Fibroblast of skin of left biceps (primary cell): ENCODE measurements at places on chromosomes 2 and 18.

DNA sequence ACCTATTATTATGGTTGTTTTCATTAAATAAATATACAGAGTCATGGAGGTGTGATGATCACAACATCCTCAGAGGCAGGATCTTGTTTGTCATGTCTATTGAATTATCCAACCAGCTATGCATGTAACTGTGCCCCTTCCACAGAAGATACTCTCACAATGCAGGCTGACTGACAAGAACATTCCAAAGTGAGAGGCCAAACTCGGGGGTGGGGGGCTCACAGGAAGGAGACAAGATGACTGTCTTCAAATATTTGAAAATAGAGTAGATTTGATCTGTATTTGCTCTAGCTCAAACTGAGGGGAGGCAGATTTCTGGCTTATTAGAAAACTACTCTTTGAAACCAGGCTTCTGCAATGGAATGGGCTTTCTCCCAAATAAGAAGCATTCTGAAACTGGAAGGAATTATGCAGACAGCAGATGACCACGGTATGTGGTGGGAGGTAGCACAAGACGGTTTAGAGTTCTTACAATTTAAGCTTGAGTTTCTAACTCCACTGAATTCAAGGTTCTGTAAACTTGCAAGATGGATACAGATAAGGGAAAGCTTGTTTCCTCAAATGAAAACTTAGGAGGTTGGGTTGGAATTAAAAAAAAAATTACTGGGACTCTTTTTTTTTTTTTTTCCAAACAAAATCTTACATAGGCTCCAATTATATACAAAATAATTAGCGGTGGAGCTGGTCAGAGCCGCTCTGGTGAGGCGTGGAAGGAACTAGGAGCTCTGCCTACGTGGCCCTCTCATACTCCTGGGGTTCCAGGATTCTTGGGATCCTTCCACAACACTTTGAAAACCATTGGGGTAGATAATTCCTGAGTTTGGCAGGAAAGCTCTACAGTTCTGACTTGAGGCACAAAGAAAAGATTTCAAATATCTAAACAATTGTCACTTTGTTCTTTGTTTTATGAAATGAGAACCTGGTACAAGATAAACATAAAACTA lies 79.3 kb downstream of the PLA2R1 start:
- no peak for DNase-seq

DNA sequence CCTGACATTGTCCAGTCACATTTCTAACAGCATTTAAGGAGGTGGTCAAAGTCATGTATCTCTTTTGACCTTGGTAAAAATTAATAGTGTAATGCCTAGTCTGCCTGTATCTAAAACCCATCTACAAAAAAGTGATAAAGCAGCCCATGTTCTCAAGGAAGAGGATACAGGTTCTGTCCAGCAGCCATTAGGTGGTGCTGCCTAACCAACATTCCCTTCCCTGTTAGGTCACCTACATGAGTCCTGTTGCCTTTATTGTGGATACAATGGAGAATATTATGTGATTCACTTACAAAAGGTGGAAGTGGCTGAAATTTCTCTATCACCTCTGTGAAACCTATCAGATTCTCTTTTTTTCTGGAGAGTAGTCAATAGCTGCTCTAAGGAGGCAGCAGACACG lies 52.5 kb downstream of the AQP4 start:
- DNase-seq: no peak

DNA sequence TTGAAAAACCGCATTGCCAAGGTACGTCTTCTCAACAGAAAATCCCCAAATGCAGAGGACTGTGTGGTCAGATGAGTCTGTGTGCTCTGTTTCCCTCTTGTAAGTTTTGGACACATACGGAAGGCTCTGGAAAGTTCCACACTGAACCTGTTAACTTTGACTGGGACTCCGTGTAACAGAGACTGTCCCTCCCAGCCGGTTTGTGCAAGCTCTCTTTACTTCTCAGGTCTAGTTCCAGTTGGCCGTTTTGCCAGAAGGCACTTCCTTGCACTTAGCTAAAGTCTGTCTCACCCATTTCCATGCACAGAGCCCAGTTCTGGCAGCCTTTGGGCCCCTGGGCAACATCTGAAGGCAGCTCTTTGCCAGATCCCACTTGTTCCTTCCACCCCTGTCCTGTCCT lies 22.0 kb downstream of the EFHD1 start:
- DNase-seq: no peak

DNA sequence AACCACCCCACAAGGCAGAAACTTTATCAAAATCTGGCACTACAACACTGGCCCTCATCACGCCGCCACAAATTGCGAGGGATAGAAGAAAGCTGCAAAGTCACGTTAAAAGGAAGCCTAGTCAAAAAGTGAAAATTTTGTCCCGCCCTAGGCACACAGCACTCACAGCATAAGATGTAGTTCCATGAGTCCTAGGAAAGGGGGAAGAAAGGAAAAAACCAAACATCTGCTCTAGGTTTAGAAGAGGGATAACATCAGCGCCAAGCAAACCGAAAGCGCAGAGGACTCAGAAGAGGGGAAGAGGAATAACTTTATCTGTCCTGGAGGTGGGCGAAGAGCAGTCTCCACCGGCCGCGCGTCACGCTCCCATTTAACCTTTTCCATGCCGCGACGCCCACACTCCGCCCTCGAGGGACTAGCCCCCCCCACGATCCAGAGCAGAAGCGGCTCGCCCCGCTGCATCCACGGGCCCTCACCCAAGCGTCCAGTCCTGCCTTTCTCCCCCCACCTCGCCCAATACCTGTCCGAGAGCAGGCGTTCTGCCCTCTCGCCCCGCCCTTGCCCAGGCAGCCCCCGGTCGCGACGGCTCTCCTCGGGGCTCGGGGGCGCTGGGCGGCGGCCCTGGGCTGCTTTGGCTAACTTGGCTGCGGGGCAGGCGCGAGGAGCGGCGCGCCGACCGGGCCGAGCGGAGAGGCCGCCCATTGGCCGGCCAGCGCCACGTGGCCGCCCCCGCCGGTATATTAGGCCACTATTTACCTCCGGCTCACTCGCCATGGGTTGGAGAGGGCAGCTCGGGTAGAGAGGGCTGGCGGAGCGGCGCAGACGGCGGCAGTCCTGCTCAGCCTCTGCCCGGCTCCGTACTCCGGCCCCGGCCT lies at the start of gene HOXD1:
TSS of gene HOXD1 (plus strand) at position 770 of the 875 bp plus-strand sequence. CDS start 134 bp downstream, outside the sequence.
- DNase-seq: no peak

- DNase-seq: no peak
These were observed 790.1 kb upstream of the SLC8A1 start for GRCh38 chr2:41242001-41242331.

GRCh38 chr2:219598308-219599078 lies 836 bp downstream of the STK11IP start:
- DNase-seq: no peak

- DNase-seq: no peak
These were observed 27.1 kb downstream of the PSD4 start for GRCh38 chr2:113200736-113201490.

DNA sequence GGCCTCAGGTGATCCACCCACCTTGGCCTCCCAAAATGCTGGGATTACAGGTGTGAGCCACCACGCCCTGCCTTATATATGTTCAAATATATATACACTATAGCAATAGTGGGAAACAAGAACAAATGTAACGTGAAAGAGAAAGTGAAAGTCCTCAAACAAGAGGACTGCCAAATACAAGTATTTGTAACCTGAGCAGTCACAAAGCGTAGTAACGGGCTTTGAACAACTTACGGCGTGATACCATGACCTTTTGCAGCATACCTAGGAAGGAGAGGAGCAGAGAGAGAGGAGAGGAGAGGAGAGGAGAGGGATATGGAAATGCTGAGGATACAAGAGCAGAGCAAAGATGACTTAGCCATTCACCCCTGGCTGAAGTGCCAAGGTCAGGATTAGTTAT lies 113.8 kb upstream of the RGPD4 start:
- no peak for DNase-seq

DNA sequence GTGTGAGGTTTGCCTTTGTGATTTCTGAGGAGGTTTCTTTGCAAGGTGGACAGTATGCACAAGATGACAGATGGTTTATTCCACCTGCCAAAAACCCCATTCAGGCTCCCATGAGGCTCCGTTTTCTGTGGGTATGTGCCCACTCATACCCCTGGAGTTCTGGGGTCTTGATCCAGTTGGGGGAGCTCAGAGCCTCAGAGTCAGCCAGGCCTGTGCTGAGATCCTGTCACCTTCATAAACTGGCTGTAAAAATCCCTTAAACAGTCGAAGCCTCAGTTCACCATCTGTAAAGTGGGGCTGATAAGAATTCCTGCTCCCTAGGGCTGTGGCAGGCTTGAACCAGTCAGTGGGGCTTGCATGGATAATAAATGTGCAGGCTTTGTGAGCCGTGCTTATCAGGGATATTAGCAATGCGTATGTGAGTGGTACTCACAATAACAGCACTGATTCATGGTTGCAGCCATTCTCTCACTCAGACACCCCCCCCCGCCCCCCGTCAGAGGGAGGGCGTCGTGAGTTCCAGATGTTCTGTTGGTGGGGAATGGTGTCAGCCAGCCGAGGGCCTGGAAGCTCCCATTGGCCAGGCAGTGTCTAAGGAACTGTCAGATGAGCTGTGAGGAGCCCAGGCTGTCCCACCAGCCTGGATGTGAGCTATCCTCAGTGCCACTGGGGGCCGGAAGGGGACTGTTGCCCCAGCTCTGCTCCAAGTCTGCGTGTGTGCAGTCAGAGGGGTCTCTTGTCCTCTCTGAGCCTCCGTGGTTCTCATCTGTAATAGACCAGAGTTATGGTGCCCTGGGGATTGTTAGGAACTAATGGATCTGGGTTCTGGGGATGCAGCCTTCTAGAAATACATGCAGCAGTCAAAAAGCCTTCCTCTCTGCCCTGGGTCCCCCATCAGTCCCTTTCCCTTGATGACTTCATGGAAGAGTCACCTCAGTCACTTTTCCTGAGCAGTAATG lies 51.7 kb downstream of the KCNIP3 start:
- DNase-seq: peak; percentile 14

DNA sequence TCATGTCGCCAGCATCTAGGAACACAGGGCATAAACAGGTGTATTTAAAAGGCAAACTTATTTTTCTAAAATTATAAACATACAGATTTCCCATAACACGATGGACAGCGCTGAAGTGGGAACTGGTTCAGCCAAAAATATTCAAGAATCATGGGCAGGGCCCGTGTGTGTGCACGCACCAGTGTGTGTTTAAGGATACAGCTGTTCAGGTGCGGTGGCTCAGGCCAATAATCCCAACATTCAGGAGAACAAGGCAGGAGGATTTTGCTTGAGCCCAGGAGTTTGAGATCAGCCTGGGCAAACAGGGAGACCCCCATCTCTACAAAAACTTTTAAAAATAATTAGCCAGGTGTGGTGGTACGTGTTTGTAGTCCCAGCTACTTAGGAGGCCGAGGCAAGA lies 288.6 kb upstream of the HDAC4 start:
- no peak for DNase-seq

- DNase-seq: no peak
These were observed 42.6 kb downstream of the TTR start for GRCh38 chr18:31634331-31634713.

- DNase-seq: no peak
These were observed 28.3 kb downstream of the MYO7B start for GRCh38 chr2:127563458-127564428.

- DNase-seq: no peak
These were observed 115.7 kb downstream of the FAM210A start for GRCh38 chr18:13610555-13611141.

- DNase-seq: no peak
These were observed 18.7 kb downstream of the ARHGAP28 start for GRCh38 chr18:6748241-6748640.

GRCh38 chr2:26631401-26632170 lies 9.6 kb downstream of the CIB4 start:
- DNase-seq: no peak

DNA sequence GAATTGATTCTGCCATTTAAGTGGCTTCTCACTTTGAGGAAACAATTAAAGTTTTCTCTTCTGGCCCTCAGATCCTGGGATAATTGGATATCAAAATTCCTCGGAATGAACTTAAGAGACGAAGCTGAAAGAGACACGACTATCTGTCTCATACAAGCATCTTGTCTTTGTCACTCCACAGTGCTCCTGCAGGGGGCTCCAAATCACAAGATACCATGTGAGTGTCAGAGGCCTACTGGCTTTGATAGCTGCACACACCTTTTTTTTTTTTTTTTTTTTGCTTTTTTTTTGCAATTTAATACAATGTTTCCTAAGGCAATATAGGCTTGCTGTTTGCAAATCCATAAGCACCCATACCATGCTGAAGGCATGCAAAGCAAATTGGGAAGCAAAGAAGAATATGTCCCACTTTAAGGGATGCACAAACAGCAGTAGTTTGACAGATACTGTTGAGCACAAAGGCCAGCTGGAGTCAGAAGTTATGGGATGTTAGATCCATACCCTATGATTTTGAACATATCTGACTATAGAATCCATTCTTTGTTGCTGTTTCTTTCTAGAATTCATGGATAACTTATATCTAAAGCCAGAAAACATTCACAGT lies 109.0 kb upstream of the CBLN2 start:
- no peak for DNase-seq

GRCh38 chr2:101238930-101239759 lies 13.5 kb upstream of the CNOT11 start:
- no peak for DNase-seq

DNA sequence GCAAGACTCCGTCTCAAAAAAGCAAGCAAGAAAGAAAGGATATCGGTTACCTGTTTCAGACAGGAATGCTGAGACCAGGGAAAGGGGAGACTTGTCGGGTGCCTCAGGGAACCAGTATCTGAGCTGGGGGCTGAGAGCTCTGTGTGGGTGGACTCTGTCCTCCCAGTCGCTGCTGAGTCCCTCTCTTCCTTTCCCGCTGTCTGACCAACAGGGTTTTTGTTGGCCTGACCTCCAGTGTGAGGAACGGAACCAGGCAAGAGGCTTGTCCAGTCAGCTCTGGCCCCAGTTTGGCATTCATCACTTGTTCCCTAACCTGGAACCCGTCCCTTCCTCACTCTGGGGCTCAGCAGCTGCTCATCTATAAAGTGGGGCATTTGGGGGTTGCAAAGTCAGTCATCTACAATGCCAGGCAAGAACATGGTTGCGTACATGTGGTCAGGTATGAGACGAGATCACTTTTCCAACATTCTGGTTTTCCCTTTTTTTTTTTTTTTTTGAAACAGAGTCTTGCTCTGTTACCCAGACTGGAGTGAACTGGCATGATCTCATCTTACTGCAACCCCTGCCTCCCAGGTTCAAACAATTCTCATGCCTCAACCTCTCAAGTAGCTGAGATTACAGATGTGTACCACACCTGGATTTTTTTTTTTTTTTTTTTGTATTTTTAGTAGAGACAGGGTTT lies 116.4 kb downstream of the PLB1 start:
- no peak for DNase-seq

GRCh38 chr2:54528311-54528955 lies 72.3 kb downstream of the SPTBN1 start:
- peak; percentile 36 for DNase-seq

- DNase-seq: no peak
These were observed 2.4 kb downstream of the DNAJB2 start for GRCh38 chr2:219281588-219281987.

- DNase-seq: peak; percentile 83
These were observed 279.0 kb upstream of the NRP2 start for GRCh38 chr2:205403244-205403825.

- DNase-seq: no peak
These were observed 27.2 kb upstream of the PTPN2 start for GRCh38 chr18:12911025-12911928.

DNA sequence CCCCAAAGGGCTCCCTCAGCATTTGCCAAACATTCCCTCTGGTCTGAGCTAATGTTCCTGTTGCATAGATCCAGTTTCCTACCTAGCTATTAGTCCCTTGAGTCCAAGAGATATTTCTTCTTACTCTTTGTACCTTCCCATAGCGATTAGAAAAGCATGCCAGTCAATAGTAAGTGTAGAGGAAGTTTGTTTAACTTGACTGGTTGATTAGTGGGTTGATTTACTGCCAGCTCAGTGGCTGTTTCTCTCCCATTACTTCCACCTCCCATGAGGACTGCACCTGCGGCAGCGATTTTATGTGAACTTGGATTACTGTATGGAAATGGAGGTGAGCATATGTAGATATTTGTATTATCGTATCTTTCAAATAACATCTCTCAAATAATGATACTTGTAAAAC lies 1748.4 kb upstream of the CELF4 start:
- DNase-seq: no peak
